T-helper 2 cell treated with Interferon-gamma antibody and Interleukin-4, amounts not matched to agents 100 ng/mL and 5 ng/mL, for 36 hours (primary cell): ENCODE measurements at places on chromosomes 7 and 10. TPM values are rescaled to one million over a fixed set of nuclear protein-coding genes. Genes with fewer than 3 reads are reported as not detected.

Gene SLC26A5
- not detected in 2 replicates for total RNA-seq

Gene EPDR1
- total RNA-seq, result 0.20 and 0.36 TPM in 2 replicates

Gene PRPF18
- 21.7 and 22.9 TPM in 2 replicates for total RNA-seq

Gene ABLIM1
- 125 and 127 TPM in 2 replicates for total RNA-seq

Gene GNG11
- total RNA-seq, result not detected in 2 replicates
